ENCODE measurements at places on chromosomes 1 and 21.

DNA sequence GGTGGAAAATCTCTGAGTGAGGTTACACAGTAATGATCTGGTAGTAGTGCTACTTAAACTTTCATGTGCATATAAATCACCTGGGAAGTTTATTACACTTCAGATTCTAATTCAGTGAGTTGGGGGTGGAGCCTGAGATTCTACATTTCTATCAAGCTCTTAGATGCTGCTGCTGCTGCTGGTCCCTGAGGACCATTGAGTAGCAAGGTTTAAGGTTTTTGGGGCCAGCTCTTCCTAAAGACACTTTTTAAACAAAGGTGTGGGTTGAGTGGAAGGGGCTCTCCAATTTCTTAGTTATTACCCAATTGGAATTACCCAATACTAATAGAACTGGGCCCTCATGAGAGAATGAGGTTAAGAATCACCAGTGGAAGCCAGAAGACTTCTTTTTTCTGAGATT lies 29.5 kb downstream of the KCNA3 start:
- no peak overlapping the region for H3K27ac ChIP-seq
- no peak overlapping the region for H3K4me3 ChIP-seq
- DNase-seq = no peak
- peaks cover 22% of the 10 kb centered on the region for H3K4me1 ChIP-seq
- H3K27me3 ChIP-seq = peaks cover 19% of the 10 kb centered on the region
- H3K36me3 ChIP-seq = no peaks in the 10 kb centered on the region

- H3K4me1 ChIP-seq = peaks cover 9% of the 10 kb centered on the region
- H3K36me3 ChIP-seq = no peaks in the 10 kb centered on the region
- no peak overlapping the region for H3K27ac ChIP-seq
- H3K27me3 ChIP-seq = peaks cover 9% of the 10 kb centered on the region
- no peak overlapping the region for H3K4me3 ChIP-seq
These were observed 184.4 kb downstream of the MRPL39 start for GRCh38 chr21:25422610-25423608.

DNA sequence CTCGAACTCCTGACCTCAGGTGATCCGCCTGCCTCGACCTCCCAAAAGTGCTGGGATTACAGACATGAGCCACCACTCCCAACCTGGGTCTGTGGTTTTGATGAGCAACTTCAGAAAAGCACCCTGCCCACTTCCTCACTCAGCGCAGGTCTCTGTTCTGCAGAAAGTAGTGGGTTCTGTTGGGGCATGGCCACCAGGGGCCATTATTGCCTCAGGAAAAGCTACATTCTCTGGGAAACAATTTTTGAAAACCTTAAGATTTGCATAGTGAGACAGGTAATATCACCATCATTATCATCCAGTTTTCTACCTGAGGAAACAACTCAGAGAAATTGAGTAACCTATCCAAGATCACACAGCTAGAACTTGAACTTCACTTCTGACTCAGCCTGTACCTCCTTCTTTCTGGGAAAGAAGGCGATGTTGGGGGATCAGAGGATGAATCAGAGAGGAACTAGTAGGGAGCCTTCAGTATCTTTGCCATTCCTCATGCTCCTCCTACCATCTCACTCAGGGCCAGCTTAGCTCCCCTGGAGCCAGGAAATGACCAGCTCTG lies 7.1 kb upstream of the NES start:
- DNase-seq = peak; percentile 77
- H3K36me3 ChIP-seq = no peaks in the 10 kb centered on the region
- H3K27ac ChIP-seq = peak overlapping the region; percentile 86
- H3K4me1 ChIP-seq = peaks cover 30% of the 10 kb centered on the region

GRCh38 chr1:10950316-10951172 lies 61.9 kb upstream of the TARDBP start:
- H3K27ac ChIP-seq = no peak overlapping the region
- H3K4me1 ChIP-seq = no peaks in the 10 kb centered on the region
- H3K36me3 ChIP-seq = 0 out of 2 replicates have a peak, but pooled peaks cover 6% of the 10 kb centered on the region
- H3K4me3 ChIP-seq = no peak overlapping the region

GRCh38 chr1:33825506-33825905 lies 38.4 kb upstream of the HMGB4 start:
- no peak overlapping the region for H3K4me3 ChIP-seq
- H3K4me1 ChIP-seq = no peaks in the 10 kb centered on the region
